ENCODE measurements at places on chromosomes 16 and 17.
A peak's percentile ranks its signal among the peaks of the same experiment; 100 is the strongest.

DNA sequence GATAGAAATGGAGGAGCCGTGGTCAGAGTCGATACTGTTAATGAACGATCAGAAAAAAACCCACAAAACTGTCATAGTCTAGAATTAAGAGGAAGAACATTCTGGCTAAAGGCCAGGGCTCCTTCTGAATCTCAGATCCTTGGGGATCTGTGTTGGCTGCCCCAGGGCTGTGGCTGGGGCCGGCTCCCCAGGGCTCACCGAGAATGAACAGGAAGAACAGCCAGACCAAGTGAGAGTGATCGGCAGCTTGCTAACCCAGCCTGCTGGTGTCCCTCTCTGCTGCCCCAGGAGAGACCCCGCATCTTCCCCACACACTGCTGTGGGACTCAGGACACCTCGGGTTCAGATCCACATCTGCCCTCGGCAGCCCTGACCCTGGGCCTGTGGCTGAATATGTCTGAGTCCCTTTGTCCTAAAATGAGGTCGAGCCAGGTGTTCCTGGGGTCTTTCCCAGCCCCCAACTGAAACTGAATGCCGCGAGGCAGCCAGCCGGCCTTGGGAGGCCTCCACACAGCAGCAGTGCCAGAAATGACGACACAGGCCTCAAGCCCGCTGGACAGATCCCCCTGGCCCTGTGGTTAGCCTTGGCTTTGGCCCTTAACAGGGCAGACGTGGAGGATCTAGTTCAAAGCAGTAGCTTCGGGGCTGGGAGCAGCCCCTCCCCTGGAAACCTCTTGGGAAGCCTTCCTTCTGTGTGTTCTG is 23.9 kb upstream of the CLEC18A start:
- no peak for DNase-seq

DNA sequence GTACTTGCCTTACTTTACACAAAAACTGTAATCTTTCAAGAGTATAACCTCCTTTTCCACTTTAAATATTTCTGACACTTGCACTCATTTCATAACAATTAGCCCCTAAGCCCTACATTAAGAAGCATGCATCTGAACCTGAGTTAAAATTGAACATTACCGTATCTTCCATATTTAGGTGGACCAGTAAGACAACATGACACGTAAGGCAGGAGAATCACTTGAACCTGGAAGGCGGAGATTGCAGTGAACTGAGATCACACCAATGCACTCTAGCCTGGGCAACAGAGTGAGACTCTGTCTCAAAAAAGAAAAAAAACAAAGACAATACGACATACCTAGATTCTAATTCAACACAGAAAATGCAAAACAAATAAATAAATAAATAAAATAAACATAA is 7.0 kb downstream of the PHF12 start:
- DNase-seq: no peak

DNA sequence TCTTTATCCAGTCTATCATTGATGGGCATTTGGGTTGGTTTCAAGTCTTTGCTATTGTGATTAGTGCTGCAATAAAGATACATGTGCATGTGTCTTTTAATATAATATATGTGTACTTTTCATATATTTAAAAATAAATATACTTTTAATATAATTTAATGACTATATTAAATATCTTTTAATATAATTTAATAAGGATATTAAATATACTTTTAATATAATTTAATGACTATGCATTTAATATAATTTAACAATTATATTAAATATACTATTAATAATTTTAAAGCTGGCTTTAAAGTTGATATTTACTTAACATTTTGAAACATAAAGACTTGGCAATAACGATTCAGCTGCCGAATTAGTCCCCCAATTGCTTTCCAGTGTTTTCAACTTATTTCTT is 1.2 kb downstream of the CCL23 start:
- no peak for DNase-seq

GRCh38 chr17:49766918-49767530 is 3.1 kb upstream of the FAM117A start:
- DNase-seq: no peak

GRCh38 chr16:2516391-2517240 is 2.9 kb downstream of the ATP6V0C start:
- no peak for DNase-seq

- DNase-seq: no peak
These were observed 43.7 kb downstream of the RND2 start for GRCh38 chr17:43068570-43069367.

- DNase-seq: no peak
These were observed 16.4 kb downstream of the NTN1 start for GRCh38 chr17:9037736-9038135.

DNA sequence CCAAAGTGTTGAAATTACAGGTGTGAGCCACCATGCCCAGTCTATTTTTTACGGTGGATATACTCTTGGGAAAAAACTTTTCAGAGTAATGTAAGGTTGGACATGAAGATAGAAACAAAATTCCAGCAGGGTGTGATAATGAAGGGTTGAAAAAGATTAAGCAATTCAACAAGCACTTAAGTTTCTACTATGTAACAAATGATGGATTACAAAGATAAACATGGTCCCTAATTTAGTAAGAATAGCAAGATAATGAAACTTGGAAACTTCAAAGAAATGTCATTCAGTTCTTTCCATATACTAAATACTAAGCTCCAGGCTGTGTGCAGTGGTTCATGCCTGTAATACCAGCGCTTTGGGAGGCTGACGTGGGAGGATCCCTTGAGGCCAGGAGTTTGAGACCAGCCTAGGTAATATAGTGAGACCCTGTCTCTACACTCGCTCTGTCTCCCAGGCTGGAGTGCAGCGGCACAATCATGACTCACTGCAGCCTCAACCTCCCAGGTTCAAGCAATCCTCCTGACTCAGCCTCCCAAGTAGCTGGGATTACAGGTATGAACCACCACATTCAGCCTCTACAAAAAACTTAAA is 31.0 kb downstream of the PSMD12 start:
- DNase-seq: no peak

DNA sequence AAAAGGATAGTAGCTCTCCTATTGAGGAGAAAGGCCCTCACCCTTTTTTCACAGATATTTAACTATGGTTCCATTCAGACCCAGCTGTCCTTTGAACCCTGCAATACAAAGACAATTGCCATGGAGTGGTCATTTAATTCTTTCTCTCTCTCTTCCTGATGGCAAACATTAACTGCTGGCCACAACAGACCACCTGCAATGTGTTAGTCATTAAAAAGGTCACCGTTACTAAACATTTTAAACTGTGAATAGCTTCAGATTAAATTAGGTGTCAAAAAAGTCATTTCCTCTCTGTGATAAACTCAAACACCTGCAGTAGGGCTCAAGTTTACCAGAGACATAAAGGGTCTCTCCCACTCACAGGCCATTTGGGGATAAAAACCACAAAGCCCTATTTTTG is 697.2 kb downstream of the TOX3 start:
- DNase-seq: no peak

- DNase-seq: no peak
These were observed 26.4 kb upstream of the ABR start for GRCh38 chr17:1206026-1206777.

DNA sequence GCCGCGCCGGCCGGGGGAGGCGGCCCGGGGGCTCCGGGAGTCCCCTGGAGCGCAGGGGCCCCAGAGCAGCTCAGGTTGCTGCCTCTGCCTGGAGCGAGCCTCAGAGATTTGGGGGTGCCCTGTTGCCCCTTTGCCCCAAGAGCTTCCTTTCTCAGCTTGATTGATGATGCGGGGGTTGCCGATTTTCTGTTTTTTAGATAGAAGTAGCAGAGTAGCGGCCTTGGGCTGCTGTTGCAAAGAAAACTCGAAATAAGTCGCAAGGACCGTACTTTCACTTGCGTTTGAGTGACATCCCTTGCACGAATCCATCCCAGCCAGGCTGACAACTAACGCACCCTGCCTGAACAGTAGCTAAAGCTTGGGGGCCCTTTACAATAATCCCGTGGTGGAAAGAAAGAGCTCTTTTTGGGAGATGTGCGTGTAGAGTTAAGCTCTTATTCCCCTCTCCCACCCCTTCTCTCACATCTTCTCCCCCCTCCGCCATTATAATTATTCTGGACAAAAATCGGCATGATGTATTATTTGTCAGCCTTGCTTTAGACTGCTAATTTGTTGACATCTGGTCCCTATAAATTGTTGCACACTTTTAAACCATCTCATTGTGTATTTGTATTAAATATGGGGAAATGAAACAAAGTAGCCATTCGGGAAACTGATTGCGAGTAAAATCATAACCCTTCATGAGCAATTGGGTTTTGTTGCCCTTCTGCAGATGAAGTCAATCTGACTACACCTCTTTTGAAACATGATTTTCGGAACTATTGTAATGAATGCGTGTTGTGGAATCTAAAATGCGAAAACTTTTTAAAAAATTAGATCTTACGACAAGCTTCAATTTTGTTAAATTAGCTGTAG is 873 bp downstream of the USP10 start:
- DNase-seq: no peak

DNA sequence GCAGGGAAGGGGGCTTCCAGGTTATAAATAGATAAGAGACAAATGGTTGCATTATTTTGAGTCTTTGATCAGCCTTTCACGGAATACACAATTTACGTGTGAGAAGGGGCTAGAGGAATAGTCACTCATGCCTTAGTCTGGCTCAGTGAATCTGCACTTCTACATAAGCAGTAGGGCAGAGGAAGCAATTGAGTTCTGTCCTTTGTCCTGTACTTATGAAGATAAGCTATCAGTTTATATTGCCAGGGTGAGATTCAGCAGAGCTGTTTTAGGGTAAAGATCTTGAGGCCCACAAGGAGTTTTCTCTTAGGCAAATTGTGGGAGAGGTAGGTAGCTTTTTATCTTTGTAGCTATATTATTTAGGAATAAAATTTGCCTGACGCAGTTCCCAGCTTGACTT is 33.3 kb downstream of the TOM1L1 start:
- no peak for DNase-seq

GRCh38 chr17:59521465-59522126 is 43.8 kb upstream of the DHX40 start:
- peak; percentile 17 for DNase-seq

DNA sequence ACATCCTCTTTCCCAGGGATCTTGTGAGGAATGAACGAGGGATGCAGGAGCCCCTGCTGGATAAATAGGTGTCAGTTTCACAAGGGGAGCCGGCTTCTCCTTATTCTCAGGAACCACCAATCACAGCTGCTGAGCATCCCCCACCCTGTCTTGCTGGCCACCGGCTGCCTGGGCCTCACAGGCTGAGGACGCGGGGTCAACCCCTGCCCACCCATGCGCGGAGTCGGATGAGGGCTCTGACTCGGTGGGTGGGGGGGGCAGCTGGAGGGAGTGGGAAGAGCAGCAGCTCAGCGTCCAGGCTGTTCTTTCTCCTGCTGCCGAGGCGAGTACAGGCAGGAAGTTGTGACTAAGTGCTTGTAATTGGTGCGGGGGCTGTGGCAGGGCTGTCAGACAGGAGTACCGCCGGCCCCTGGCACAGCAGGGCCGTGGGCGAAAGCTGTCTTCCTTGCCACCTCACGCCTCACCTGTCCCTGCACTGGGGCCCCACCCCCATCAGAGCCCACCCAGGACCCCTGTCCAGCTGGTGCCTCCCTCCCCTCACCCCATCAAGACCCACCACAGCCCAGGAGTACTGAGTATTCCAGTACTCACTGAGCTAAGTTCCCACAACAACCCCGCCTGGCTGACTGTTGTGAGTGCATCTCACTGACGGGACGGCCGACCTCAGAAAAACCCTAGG is 11.0 kb upstream of the DPEP1 start:
- DNase-seq: no peak

- peak; percentile 56 for DNase-seq
These were observed 4.3 kb upstream of the MYL4 start for GRCh38 chr17:47204722-47205418.

- DNase-seq: no peak
These were observed 67.0 kb downstream of the PLCG2 start for GRCh38 chr16:81846105-81846504.

GRCh38 chr16:66226762-66227161 is 139.7 kb upstream of the CDH5 start:
- no peak for DNase-seq

- DNase-seq: no peak
These were observed 65.1 kb upstream of the MED9 start for GRCh38 chr17:17411692-17412091.

DNA sequence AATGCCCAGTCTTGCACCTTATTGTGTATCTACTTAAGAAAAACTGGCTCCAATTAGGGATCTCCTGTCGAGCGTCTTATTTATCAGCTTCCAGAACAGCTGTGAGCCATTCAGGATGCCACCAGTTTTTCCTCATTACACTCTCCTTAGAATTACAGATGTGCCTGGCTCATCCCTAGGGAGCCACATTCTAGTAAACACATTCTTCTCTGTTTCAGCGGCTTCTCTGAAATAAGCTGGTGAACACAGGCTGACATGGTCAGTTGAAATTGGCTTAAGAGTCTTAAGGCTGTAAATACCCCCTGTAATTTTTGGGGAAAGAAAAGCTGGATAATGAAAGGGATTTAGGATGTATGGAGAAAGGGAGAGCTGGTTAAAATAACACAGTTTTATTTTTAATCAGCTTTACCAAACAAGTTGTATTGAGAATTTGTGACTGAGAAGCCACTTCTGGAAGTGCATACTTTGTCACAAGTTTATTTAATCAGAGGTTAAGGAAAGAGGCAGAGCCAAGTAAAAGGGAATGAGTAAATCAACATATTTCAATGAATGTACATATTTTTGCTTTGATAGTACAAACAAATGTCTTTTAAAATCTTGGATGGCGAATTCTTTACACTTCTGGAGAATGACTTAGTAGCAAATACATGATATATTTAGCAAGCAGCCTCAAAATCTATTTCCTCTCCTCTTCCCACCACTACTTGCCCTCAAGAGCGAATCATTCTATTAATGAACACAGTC is 562.0 kb upstream of the GOT2 start:
- no peak for DNase-seq

DNA sequence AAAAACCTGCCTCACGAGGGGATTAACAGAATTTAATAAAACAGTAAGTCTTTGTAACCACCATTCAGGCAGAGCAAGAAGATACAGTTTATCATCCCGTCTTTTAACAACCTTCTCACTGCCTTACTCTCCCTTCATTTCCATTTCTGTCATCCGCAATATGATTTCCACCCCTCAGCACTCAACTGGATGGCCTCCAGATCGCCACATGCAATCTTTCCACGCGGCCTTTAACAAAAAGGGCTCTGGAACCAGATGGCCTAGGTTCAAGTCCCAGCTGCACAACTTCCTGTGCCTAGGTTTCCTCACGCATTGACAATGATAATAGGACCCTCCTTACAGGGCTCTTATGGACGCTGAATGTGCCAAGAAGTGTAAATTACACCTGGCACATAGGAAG is 103.6 kb downstream of the GAS7 start:
- DNase-seq: no peak

GRCh38 chr16:53915452-53916160 is 211.7 kb downstream of the FTO start:
- no peak for DNase-seq

- DNase-seq: no peak
These were observed 41.4 kb downstream of the GRB2 start for GRCh38 chr17:75364078-75364477.

DNA sequence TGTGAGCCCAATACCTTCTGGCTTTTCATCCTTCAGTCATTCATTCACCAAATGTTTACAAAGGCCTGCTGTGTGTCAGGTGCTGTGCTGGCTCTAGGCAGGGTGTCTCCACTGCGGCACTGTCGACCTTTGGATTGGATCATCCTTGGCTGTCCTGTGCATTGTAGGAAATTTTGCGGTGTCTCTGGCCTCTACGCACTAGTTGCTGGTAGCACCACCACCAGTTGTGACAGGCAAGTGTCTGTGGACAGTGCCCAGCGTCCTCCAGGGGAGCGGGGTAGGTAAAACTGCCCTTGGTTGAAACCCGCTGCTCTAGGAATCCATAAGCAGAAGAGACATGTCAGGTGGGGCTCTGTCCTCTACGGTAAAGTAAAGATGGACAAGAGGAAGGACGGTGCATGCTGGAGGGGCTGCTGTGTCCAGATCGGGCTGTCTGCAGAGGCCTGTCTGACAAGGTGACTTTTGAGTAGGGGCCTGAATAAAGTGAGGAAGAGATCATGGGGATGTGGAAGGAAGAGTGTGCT is 123.7 kb downstream of the SNX29 start:
- DNase-seq: no peak

Measured in NCI-H446 treated with DMSO at 0.1 percent for 48 hours (cell line).